ENCODE measurements at places on chromosomes 1 and 21.
A peak's percentile ranks its signal among the peaks of the same experiment; 100 is the strongest.

- no peak for DNase-seq
Measured at GRCh38 chr1:92944901-92945747, 16.1 kb downstream of the DIPK1A start.

GRCh38 chr21:38147391-38147790 is 109.4 kb upstream of the KCNJ15 start:
- DNase-seq = no peak

DNA sequence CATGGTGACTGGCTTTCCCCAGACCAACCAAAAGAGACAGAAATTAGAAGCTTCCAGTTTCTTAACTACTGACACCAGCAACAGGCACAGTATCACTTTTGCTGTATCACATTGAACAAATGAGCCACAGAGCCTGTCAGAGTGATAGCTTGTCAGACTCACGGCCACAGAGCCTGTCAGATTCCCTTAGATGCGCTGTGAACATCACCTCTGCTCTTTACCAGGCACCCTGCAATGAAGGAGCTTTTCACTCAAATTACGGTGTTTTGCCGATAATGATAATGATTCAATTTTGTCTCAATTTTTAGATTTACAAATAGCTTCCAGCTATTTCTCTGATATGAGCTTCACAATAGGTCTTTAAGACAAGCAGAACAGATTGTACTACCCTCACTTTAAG is 107.9 kb upstream of the GNG12 start:
- DNase-seq = no peak

DNA sequence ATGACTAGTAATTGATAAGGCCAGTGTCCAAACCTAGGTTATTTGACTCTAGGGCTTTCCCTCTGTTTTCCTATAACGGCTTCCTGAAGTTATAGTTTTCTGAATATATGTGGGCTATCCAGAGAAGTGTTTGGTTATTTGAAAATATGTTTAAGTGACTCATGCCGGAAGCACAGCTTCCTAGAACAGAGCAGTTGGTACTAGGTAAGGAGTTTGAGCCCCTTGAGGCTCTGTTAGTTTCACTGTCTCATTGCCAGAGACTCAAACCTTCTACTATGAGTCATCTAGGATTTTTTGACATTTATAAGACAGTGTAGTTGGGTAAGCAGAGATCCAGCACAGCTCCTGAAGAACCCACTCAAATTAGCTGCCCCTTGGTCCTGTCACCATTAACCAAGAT is 27.1 kb upstream of the LEPR start:
- DNase-seq = no peak

GRCh38 chr1:178353524-178353923 is 143.2 kb downstream of the CLEC20A start:
- no peak for DNase-seq

- peak; percentile 54 for DNase-seq
Measured at GRCh38 chr1:8669606-8670335, 147.7 kb downstream of the RERE start.
